ENCODE measurements at places on chromosomes 11 and 22. TPM values are rescaled to one million over a fixed set of nuclear protein-coding genes. Genes with fewer than 3 reads are reported as not detected.
A peak's percentile ranks its signal among the peaks of the same experiment; 100 is the strongest.

LDHAL6A gene
- total RNA-seq, result not detected

RTCB gene
- 48.7 TPM for total RNA-seq

LMO1 gene
- 0.51 TPM for total RNA-seq

CD44 gene
- total RNA-seq, result 20.9 TPM

FOXRED2 gene
- 9.0 TPM for total RNA-seq

RELA gene
- 41.3 TPM for total RNA-seq

CCDC15 gene
- total RNA-seq, result 0.40 TPM

SYCE3 gene
- total RNA-seq, result not detected

MUC5AC gene
- not detected for total RNA-seq

UBQLNL gene
- total RNA-seq, result 0.28 TPM

CNIH2 gene
- total RNA-seq, result 0.47 TPM

TMEM45B gene
- total RNA-seq, result not detected

CHRNA10 gene
- 0.97 TPM for total RNA-seq

WBP2NL gene
- 0.51 TPM for total RNA-seq

RASSF10 gene
- total RNA-seq, result 3.1 TPM

IZUMO1R gene
- not detected for total RNA-seq

OR5M11 gene
- total RNA-seq, result not detected

RFPL3 gene
- total RNA-seq, result not detected

- no peak for DNase-seq
These were observed 73.0 kb upstream of the SHISAL1 start for GRCh38 chr22:44385781-44386180.

GRCh38 chr11:112321501-112322172, 61.0 kb upstream of the PLET1 start:
- no peak for DNase-seq

DNA sequence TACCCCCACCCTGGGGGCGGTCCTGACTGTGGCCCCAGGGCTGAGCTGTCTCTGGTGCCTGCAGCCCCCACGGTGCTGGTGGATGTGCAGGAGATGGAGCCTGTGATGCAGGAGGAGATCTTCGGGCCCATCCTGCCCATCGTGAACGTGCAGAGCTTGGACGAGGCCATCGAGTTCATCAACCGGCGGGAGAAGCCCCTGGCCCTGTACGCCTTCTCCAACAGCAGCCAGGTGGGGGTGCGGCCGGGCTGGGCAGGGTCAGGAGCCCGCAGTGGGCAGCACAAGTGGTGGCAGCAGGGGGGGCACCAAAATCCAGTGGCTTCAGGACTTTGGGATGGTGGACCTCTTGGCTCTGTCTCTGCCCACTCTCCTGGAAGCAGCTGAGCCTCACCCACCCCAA, 8.0 kb upstream of the NDUFS8 start:
- no peak for DNase-seq

DNA sequence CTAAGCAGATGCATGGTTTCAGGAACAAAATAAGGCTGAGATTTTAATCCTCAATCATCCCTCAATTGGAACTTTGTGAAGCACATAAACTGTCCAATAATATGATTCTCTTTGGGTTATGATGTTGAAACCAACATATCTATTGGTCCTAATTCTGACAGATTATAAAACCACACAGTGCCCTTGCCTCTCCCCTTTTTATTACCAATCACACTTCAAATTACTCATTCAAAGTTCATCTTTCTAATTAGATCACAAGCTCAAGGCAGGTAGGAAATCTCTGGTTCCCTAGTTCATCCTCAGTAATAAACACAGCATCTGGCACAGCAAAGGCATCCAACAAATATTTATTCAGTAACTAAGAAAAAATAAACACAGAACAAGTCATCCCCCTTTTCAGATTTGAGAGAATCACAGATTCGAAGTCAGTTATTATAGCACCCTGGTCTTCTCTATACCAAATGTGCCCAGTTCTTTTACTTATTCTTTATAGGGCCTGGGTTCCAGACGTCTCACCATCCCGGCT, 611.6 kb downstream of the INSC start:
- no peak for DNase-seq

- DNase-seq, result no peak
These were observed 27.0 kb upstream of the POGLUT3 start for GRCh38 chr11:108525161-108525560.

- no peak for DNase-seq
These were observed 56.2 kb downstream of the GGTLC2 start for GRCh38 chr22:22700631-22701030.

- DNase-seq, result peak; percentile 20
These were observed 12.3 kb upstream of the ASRGL1 start for GRCh38 chr11:62324731-62325556.

- DNase-seq, result no peak
These were observed 6.8 kb downstream of the PYGM start for GRCh38 chr11:64753019-64753379.

- no peak for DNase-seq
These were observed 118.0 kb downstream of the PHF21B start for GRCh38 chr22:44891791-44892190.

DNA sequence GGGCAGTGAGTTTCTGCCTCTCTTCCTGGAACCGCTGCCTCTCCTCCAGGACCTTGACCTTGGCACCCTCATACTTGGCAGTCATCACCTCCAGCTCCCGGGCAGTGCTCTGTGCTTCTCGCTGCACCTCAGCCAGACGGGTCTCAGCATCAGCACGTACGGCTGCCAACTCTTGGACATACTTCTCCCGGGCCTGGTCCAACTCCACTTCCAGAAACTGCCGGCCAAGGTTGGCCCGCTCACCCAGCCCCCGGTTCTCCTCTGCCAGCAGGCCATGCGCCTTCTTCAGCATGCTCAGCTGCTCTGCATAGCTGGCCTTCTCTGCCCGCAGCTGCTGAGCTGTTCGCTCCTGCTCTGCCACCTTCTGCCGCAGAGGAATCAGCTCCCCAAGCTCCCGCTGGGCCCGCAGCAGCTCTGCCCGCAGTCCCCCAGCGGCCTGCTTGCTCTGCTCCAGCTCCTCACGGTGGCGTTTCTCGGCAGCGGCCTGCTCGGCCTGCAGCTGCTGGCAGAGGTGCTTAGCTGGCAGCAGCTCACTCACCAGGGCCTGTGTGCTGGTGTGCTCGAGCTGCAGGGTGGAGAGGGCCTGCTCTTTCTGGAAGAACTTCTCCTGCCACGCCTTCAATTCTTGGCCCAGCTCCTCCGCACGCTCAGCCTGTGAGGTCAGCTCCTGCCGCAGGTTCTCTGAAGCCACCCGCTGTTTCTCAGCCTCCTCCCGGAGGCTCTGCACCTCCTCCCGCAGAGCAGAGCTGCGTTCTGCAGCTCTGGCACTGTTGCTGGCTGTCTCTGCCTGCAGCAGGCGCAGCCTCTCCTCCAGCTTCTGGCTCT, 14.4 kb downstream of the IL18BP start:
- DNase-seq, result peak; percentile 82

GRCh38 chr22:46007003-46007847, 30.3 kb upstream of the WNT7B start:
- DNase-seq, result peak; percentile 87

GRCh38 chr11:82494988-82495432, 238.7 kb downstream of the FAM181B start:
- no peak for DNase-seq

DNA sequence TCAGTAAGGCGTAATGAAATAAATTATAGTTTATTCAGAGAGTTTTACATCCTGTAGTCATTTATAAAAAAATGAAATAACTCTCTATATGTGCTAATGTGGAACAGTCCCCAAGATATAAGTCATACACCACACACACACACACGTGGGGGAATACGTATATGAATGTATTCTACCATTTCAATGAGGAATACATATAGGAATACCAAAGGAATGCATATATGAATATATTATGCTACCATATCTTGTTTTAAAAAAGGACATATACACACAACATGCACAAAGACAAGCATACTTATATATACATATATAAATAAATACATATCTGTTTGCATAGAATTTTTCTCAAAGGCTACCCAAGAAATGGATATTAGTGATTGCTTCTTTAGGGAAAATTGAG, 39.6 kb upstream of the GRIK4 start:
- no peak for DNase-seq

DNA sequence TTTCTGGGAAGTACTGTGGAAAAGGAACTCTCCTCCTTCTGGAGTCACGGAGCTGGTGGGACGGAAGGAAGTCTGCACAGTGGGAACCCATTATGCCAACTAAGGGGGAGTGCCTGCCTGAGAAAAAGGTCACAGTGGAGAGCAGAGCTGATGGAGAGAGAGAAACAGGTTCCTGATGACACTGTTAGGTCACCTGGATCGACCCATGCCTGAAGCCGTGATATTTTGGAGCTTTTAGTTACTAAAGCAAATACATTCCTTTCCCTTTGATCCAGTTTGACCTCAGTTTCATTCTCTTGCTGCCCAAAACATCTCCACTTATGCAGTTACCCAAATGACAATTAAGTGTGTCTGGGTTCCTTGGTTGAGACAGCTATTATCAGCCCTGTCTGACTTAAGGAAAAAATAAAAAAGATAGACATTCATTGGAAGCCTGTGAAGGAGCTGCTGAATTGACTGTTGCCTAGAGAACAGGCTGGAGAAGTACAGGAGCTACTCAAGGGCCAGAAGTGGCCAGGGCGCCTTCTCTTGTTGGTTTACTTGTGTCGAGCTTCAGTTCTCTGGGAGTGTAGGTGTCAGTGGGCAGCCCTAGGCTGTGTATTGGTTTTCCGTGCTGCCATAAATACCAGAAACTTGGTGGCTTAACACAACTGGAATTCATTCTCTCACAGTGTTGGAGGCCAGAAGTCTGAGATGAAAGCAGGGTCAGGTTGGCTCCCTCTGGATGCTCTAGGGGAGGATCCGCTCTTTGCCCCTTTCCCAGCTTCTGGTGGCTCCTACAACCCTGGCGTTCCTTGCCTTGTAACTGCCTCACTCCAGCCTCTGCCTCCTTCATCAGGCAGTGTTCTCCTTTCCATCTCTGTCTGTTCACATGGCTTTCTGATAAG, 13.6 kb downstream of the MRGPRD start:
- no peak for DNase-seq

DNA sequence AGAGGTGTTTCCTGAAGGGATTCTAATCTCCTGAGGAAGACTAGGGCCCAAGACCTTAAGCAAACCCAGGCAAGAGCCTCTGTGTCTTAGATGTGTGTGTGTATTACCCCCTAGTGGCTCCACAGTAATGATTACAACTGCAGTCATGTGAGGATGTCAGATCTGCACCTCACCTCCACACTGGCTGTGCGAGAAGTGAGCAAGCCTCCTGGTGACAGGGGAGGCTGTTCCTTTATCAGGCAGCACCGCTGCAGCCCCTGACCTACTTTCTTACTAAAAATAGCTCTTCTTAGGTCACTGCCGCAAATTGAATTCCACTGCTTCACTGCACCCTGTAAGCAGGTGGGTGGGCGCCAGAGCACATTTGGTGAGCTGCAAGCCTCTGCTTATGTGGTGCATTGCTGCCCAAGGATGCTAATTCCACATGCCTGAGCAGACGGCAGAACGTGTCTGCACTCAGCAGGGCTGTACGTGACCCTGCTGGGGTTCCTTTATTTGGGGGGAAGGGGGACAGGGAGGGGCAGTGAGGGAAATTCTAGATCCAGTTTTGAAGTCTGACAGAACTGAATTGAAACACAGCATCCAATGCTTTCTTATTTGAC, 112.4 kb downstream of the KCNC1 start:
- peak; percentile 20 for DNase-seq

GRCh38 chr11:79973721-79974617, 533.1 kb upstream of the TENM4 start:
- no peak for DNase-seq

GRCh38 chr11:110090466-110091026, 2.6 kb upstream of the ZC3H12C start:
- DNase-seq, result no peak

DNA sequence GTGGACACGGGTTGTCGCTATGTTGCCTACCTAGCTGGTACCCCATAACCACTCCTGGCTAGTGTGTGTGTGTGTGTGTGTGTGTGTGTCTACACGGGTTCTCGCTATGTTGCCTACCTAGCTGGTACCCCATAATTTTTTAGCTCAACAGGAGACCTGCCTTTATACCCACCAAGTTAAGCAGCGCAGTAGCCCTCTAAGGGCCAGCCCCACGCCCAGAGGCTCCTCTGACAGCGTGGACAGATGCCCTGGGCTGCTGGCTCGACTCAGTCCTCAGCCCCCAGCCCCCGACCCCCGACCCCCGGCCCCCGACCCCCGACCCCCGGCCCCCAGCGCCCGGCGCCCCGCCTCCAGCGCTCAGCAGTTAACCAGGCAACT, 351 bp upstream of the AKIP1 start:
- DNase-seq, result no peak

GRCh38 chr11:8261921-8262551, 1.6 kb downstream of the LMO1 start:
- no peak for DNase-seq

- DNase-seq, result peak; percentile 18
These were observed 540.0 kb downstream of the SOX6 start for GRCh38 chr11:15816260-15816871.

DNA sequence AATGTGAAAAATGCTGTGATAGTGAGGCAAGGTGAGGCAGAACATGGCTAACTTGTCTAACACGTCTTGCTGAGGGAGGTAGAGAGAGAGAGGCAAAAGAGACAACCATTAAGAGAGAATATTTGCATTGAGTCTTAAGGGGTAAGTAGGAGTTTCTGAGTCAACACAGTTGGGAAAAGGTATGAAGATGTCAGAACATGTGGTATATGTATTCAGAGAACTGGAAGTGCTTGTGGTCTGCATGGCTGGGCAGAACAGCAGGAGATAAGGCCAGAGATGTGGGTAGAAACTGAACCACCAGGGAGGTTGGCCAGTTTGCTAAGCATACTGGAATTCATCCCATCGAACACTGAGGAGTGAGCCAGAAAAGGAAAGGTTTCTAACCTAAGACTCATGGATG, 25.0 kb upstream of the SLC5A1 start:
- DNase-seq, result no peak

GRCh38 chr11:132994966-132995365, 537.3 kb downstream of the OPCML start:
- no peak for DNase-seq

- DNase-seq, result no peak
These were observed 10.4 kb downstream of the OR52K2 start for GRCh38 chr11:4459500-4459899.

GRCh38 chr22:48950151-48950915, 877.3 kb downstream of the BRD1 start:
- DNase-seq, result no peak

- no peak for DNase-seq
These were observed 99.4 kb downstream of the APIP start for GRCh38 chr11:34816698-34817213.

GRCh38 chr11:78958444-78958843, 383.8 kb upstream of the NARS2 start:
- DNase-seq, result no peak

- DNase-seq, result peak; percentile 55
These were observed 10.3 kb downstream of the CYTH4 start for GRCh38 chr22:37292641-37293040.

DNA sequence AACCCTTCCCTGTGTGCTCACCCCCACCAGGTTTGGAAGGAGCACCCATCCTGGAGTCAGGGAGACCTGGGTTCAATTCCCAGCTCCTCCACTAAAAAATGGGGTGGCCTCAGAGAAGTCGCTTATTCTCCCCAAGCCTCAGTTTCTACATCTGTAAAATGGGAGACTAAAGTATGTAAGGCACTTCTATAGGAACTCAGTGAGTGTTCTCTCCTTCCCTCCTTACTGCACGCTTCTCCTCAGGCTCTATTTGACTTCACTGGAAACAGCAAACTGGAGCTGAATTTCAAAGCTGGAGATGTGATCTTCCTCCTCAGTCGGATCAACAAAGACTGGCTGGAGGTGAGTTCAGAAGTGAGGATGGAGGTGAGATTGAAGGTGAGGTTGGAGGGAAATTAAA, 11.3 kb downstream of the NCF4 start:
- DNase-seq, result no peak

Measured in right cardiac atrium (tissue), 5 donors.